ENCODE measurements at places on chromosomes 12 and 14. TPM values are rescaled to one million over a fixed set of nuclear protein-coding genes. Genes with fewer than 3 reads are reported as not detected.
A peak's percentile ranks its signal among the peaks of the same experiment; 100 is the strongest.

DNA sequence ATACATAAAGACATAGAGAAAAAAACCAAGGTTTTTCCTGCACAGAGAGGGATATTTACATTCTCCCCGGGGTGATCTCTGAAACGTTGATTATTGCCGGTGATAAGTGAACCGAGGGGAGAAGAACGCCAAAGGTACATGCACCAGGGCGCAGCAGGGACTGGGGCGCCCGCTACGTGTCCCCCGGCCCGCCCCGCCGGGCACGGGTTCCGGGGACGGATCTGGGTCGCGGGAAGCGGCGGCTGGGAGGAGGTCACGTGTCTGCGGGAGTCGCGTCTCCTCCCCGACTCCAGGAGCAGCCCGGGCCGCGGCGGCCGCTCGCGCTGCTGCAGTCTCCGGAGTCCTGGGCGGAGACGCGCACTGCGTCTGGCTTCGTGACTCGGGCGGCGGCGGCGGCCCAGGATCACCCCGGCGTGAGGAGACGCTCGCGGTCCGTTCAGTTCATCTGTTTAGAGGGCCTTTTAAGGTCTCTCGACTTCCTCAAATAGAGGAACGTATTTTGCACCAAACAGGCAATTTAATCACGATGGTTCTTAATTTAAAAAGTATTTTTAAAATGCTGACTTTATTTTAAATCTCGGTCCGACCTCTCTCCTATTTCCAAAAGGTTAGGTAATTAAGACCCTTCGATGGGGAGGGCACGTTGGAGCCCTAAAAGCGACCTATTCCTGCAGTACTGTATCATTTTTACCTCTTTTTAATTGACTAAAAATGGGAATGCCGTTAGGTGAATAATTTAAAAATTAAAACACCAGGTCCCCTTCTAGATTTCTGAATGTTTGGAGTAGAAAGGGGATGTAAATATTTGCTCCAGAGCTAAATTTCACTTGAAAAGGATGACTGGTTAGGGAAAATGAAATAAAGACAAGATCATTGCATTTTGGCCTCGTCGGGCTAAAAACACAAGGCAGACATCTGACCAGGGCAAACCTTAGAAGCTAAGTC lies 1.8 kb upstream of the BHLHE41 start:
- H3K27me3 ChIP-seq = no peaks in the 10 kb centered on the region
- H3K4me1 ChIP-seq = peaks cover 6% of the 10 kb centered on the region
- DNase-seq = peak; percentile 90
- no peaks in the 10 kb centered on the region for H3K36me3 ChIP-seq
- peak overlapping the region; percentile 92 for H3K27ac ChIP-seq
- peak overlapping the region; percentile 71 for H3K4me3 ChIP-seq

- H3K27ac ChIP-seq = no peak overlapping the region
- no peak overlapping the region for H3K4me3 ChIP-seq
- DNase-seq = no peak
- no peaks in the 10 kb centered on the region for H3K27me3 ChIP-seq
- H3K4me1 ChIP-seq = peaks cover 10% of the 10 kb centered on the region
Observed at GRCh38 chr12:71641390-71641789, 22.3 kb downstream of the ZFC3H1 start.

DIO2 gene
- 0.28 TPM for total RNA-seq

DNA sequence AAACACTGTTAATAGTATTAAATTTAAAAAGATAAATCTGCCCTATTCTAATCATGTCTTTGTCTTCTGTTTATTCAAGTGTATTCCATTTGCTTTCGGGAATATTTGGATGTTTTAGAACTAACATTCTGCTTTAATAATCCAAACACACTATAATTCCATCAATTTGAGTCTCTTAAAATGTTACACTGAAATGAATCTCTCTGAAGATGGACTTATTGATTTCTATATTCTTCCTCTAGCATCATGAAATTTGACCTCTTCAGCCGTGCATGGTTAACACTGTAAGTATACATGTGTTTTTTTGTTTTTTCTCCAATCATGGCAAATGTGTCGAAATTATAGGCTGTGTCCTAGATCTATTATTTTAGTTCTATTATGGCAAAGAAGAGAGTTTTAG lies 339.2 kb downstream of the ACSS3 start:
- no peak overlapping the region for H3K4me3 ChIP-seq
- no peaks in the 10 kb centered on the region for H3K27me3 ChIP-seq
- no peaks in the 10 kb centered on the region for H3K4me1 ChIP-seq
- DNase-seq = no peak
- no peak overlapping the region for H3K27ac ChIP-seq
